ENCODE measurements at places on chromosomes 7 and 10.

- DNase-seq: no peak
These were observed 40.7 kb downstream of the JAKMIP3 start for GRCh38 chr10:132106431-132106830.

GRCh38 chr7:981793-982510 lies 1.0 kb upstream of the CYP2W1 start:
- DNase-seq: no peak

GRCh38 chr10:112631501-112632400 lies 184.7 kb downstream of the VTI1A start:
- no peak for DNase-seq

DNA sequence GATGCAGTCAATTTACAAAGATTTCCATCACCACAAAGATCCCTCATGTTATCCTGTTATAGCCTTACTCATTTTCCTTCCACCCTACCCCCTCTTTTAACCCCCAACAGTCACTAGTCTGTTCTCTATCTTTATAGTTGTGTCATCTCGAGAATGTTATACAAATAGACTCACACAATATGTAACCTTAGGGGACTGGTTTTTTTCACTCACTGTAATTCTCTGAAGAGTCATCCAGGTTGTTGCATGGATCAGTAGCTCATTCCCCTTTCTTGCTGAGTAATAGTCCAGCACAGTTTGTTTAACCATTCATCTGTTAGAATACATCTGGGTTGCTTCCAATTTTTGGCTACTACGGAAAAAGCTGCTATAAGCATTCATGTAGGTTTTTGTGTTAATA lies 121.1 kb upstream of the PDE1C start:
- no peak for DNase-seq

DNA sequence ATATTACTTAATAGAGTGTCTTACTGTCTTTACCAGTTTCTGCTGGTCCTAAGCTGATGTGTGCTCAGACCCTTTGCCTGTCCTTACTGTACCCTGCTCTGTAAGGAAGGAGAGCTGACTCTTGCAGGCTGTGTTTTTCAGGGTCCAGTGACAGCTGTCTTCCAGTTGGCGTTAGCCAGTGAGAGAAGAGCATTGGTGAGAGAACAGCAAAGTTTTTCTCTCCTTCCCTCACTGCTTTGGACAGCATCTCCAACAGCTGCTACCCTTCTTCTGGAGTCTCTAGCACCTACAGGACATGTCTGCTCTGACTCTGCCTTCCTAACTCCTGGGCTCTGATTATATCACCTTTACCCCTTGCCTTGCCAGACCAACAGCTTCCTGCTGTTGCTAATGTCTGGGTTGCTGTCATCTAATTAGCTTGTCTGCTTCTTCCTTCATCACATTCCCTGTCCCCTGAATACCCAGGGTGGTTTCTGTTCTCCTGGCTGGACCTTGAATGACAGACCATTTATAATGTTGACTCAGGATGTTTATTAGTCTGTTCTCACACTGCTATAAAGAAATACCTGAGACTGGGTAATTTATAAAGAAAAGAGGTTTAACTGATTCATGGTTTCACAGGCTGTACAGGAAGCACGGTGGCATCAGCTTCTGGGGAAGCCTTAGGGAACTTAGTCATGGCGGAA lies 23.5 kb upstream of the PANK1 start:
- DNase-seq: no peak

GRCh38 chr7:155489862-155490696 lies 32.1 kb downstream of the EN2 start:
- no peak for DNase-seq

DNA sequence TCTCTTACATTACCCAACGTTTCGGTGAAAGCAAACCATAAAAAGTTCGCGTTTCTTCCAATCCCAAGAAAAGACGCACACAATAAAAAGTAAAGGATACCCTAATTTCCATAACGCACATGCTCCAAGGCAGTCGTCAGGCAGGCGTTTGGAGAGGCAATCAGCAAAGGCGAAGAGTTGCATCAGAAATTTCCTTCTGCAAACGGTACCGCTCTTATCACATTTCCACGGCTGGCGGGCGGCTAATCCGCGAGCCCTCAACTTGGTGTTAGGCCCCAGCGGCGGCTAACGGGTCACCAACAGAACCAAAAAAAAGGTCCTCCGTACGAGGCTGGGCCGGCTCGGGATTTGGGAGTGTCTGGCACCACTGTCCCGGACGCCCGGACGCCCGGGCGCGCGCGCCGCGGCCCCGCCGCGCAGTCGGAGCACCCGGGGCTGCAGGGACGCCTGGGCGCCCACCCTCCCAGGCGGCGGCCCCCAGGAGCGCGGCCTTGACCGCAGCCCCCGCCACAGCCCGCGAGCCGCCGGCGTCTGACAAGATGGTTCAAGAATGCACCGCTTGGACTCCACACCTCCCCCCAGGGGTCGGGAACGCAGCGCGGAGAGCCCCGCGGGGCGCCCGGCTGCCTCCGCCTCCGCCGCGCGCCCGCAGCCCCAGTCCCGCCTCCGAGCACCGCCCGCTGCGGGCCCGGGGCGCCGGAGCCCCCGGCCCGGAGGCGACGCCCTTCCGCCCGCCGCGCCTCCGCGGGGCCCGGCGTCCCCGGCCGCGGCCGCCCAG lies 9.8 kb upstream of the GRB10 start:
- DNase-seq: peak; percentile 64

DNA sequence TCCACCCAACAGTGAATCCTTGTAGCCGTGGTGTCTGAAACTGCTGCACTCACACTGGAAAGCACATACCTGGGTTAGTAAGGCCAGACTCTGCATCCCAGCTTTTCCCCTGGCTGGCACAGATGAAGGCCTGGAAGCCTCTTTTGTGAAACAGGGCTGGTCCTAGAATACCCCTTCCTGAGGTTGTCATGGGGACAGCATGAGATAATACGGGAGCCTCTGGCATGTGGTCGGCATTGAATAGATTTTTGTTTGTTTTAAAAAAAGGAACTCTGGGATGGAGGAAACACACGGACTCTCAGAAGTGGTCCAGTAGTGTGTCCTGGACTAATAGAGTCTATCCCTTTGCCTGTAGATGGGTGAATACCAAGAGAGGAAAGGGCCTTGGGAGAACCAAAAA lies 129.7 kb downstream of the TMEM178B start:
- no peak for DNase-seq

- DNase-seq: no peak
These were observed 437.5 kb downstream of the PLXNA4 start for GRCh38 chr7:132138817-132139216.

DNA sequence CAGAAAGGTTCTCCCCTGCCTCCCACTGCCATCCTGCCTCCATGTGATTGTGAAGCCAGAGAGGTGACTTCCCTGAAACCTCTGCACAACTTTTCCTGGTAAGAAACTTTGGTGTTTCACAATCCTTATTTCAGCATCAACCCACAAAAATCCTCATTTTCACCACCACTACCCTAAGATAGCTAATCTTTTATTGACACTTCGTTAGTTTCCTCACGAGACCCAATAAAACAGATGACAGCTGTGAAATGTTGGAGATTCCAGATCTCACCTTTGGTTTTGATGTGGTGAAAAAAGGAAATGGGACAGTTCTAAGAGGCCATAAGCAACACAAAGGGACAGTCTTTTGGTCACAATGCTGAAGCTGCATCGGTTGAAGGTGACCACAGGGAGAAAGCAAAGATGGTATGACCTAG lies 59.9 kb upstream of the TM9SF3 start:
- DNase-seq: no peak

DNA sequence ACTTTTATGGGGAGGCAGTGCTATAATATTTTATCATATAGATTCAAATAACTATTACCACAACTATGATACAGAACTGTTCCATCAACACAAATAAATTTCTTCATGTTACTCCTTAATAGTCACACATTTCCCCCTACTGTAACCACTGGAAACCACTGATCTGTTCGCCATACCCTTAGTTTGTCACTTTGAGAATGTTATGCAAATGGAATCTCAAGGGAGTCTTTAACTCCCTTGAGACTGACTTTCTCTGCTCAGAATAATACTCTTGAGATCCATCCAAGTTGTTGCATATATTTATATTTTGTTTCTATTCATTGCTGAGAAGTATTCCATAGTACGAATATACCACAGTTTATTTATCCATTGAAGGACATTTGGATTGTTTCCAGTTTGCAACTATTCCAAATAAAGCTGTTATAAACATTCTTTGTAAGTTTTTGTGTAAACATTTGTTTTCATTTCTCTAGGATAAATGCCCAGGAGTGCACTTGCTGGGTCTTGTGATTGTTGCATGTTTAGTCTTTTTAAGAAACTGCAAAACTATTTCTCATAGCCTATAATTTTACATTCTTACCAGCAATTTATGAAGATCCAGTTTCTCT lies 19.7 kb upstream of the PON2 start:
- no peak for DNase-seq

GRCh38 chr10:58963101-58963534 lies 213.3 kb upstream of the PHYHIPL start:
- DNase-seq: no peak

- peak; percentile 42 for DNase-seq
These were observed 84.7 kb downstream of the AUTS2 start for GRCh38 chr7:69683002-69683401.

DNA sequence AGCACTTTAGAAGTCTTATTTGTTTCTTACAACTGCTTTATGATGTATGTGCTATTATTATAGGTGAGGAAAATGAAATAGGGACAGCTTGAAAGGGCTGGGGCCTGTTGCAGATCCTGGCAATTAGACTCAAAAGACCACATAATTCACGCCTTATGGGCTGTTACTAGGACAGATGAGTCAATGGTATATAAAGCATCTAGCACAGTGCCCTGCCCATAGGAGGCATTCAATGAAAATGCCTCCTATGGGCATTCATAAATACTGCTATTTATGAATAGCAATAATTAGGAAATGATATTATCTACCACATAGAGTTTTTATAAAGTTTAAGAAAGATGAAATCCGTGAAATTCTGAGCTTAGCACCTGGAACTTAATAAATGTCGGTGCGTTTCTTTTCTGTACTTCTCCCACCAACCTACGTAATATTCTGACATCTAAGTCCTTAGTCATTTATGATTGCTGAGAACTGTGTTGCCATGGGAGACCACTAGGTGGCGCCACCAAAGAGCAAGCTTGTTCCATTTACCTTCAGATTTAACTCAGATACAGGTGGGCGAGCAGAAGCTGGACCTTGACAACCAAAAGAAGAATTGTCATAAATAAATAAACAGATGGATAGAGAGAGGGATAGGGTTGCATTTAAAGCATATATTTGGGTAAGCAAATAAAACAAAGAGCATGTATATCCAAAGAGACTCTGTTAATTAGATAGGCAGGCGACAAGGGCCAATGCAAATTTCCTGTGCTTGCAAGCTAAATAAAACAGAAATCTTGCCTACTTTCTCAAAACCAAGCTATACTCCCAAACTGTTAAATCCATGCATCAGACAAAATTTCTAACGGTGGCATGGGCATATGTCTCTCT lies 699.9 kb downstream of the INHBA start:
- peak; percentile 71 for DNase-seq

DNA sequence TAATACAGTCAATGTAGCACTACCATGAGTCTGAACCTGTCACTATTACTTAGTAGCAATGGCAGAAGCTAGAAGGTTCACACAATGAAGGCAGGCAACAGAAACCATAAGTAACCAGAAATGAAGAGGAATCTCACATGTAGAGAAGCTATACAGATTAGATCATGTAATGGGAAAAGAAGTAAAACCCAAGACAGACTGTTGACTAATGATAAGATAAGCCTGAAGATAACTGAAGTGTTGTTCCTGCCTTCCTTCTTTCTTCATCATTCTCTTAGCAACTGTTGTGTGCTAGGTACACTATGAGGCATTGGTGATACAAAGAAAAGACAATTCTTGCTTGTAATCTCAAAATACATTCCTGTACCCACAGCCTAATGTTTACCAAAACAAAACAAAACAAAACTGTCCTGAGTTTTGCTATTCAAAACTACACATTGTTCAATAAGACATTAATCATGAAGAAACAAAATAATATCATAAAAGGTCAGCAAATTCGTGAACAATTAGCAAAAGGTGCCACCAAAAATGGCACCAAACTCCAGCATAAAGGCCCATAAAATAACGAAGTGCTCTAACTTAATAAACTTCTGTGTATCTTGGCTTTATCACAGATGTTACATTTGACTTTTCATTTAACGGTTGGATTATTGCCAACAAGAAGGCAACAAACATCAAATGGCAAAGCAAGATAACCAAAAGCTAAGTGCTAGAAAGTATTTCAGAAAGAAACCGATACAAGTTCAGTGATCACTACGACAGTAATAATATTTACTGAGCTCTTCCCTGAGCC lies 27.1 kb downstream of the ZNF800 start:
- DNase-seq: no peak

Data from H4 (cell line).